Mesangial cell (primary cell): ENCODE measurements at places on chromosomes 3 and 15. TPM values are rescaled to one million over a fixed set of nuclear protein-coding genes. Genes with fewer than 3 reads are reported as not detected.

Gene ADAMTS9
- 5.4 and 20.3 TPM in 2 replicates for total RNA-seq

Gene HRG
- not detected in 2 replicates for total RNA-seq

Gene PLSCR5
- total RNA-seq, result not detected in 2 replicates

Gene SHC4
- total RNA-seq, result 1.3 and 3.4 TPM in 2 replicates

Gene PYGO1
- total RNA-seq, result 2.1 and 4.4 TPM in 2 replicates

Gene RARB
- 2.8 and 10.1 TPM in 2 replicates for total RNA-seq

Gene FBLN2
- total RNA-seq, result 5.9 and 24.3 TPM in 2 replicates

Gene GOLGA6L4
- 0.25 and 0.49 TPM in 2 replicates for total RNA-seq

Gene MKRN3
- not detected in 2 replicates for total RNA-seq

Gene ARHGEF26
- 3.6 and 4.4 TPM in 2 replicates for total RNA-seq

Gene LYZL4
- not detected in 2 replicates for total RNA-seq
